Transverse colon (tissue), 4 donors: ENCODE measurements at places on chromosomes 13 and 19.

DNA sequence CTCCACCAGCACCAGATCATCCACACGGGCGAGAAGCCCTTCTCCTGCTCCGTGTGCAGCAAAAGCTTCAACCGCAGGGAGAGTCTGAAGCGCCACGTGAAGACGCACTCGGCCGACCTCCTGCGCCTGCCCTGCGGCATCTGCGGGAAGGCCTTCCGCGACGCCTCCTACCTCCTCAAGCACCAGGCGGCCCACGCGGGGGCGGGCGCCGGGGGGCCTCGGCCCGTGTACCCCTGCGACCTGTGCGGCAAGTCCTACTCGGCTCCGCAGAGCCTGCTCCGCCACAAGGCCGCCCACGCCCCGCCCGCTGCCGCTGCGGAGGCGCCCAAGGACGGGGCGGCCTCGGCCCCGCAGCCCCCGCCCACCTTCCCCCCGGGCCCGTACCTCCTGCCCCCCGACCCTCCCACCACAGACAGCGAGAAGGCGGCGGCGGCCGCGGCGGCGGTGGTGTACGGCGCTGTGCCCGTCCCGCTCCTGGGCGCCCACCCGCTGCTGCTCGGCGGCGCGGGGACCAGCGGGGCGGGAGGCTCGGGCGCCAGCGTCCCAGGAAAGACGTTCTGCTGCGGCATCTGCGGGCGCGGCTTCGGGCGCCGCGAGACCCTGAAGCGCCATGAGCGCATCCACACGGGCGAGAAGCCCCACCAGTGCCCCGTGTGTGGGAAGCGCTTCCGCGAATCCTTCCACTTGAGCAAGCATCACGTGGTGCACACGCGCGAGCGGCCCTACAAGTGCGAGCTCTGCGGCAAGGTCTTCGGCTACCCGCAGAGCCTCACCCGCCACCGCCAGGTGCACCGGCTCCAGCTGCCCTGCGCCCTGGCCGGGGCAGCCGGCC lies 9.4 kb downstream of the ZNF784 start:
- no peak for DNase-seq

DNA sequence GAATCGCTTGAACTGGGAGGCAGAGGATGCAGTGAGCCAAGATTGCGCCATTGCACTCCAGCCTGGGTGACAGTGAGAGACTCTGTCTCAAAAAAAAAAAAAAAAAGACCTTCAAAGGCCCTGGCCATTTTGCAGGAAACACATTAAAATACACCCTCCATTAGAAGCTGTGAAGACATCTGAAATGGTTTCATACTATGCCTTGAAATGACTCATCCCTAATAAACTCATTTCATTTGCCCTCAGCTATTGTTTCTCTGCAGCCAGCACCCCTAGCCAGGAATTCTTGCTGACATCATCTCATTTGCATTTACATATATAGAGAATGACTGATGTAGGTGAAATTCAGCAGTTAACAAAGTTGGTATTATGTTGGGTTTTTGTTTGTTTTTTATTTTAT lies 8.7 kb downstream of the EML2 start:
- DNase-seq, result no peak

- DNase-seq, result no peak
Observed at GRCh38 chr13:34667286-34668218, 274.5 kb upstream of the NBEA start.

GRCh38 chr13:52158629-52159158 lies 703 bp downstream of the NEK3 start:
- peak; percentile 54 for DNase-seq

GRCh38 chr13:86954341-86954740 lies 716.8 kb upstream of the SLITRK5 start:
- no peak for DNase-seq

GRCh38 chr19:6429419-6430221 lies 3.9 kb downstream of the SLC25A41 start:
- DNase-seq, result no peak

DNA sequence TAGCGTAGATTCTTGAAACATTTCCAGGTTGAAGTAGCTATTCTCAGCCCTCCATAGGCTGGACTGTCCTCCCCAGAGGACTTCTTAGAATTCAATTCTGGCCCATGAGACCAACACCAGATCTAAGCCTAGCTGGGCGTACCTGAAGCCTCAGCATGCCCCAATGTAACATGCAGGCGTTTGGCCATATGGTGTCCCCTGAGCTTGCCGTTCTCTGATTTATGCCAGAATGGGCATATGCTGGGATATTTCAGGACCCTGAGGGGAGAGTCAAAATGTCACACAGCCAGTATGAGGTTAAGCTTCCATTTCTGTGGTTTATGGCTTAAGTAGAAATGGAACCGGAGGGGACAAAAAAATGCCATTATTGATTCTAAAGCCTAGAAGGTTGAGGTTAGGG lies 317.7 kb upstream of the OBI1 start:
- no peak for DNase-seq
